AG10803 (cell line): ENCODE measurements at places on chromosomes 5 and 9.
A peak's percentile ranks its signal among the peaks of the same experiment; 100 is the strongest.

DNA sequence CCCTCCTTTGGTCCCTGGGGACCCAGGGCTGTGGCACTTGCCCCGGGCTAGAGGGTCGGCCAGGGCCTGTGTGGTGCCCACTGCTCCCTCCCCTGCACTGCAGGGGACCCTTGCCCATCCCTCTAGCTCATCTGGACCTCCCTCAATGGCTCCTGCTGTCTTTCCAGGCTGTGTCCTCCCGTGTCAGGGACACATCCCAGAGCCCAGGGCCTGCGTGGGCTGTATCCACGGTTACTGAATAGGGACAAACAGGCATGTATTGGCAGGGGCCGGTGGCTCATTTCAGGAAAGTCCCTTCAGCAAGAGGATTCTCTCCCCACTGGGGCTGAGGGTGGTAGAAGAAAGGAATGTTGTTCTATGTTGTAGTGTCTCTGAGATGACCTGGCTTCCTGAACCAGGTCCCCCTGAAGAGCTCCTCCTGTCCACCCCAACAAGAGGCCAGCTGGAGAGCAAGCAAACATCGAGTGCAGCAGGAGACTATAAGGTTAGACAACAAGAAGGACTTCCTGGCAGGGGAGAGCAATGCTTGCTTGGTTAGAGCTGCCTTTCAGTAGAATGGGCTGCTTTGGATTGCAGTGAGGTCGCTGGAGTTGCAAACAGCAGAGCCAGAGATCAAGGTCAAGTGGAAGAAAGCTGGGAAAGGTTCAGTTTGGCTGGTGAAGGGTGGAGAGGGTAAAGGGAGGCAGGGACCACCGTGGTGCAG is 1.0 kb upstream of the CRB2 start:
- DNase-seq = no peak

GRCh38 chr5:55104036-55104772 is 1.8 kb downstream of the GZMA start:
- peak; percentile 51 for DNase-seq

- no peak for DNase-seq
Observed at GRCh38 chr9:113488071-113488470, 24.5 kb downstream of the RGS3 start.

DNA sequence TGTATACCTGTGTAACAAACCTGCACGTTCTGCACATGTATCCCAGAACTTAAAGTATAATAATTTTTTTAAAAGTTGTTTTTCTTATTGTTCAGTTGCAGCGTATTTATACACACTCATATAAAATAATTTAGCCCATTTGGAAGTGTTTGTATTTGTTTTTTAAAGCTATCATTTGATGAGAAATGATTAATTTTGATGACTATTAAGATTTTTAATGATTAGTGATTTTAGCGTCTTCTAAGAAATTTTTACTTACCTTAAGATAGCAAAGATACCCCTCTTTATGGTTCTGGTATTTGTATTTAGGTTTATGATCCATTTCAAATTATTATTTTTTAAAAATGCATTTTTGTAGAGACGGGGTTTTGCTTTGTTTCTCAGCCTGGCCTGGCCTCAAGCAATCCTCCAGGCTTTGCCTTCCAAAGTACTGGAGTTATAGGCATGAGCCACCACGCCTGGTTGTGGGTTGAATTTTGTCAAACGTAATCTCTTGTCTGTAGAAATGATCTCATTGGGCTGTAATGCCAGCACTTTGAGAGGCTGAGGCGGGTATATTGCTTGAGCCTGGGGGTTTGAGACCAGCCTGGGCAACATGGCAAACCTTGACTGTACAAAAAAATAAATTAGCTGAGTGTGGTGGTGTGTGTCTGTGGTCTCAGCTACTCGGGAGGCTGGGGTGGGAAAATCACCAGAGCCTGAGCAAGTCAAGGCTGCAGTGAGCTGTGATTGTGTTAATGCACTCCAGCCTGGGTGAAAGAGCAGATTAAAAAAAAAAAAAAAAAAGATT is 26.9 kb downstream of the CSNK1G3 start:
- DNase-seq = peak; percentile 33

- no peak for DNase-seq
Observed at GRCh38 chr5:133865113-133865512, 103.3 kb downstream of the C5orf15 start.

DNA sequence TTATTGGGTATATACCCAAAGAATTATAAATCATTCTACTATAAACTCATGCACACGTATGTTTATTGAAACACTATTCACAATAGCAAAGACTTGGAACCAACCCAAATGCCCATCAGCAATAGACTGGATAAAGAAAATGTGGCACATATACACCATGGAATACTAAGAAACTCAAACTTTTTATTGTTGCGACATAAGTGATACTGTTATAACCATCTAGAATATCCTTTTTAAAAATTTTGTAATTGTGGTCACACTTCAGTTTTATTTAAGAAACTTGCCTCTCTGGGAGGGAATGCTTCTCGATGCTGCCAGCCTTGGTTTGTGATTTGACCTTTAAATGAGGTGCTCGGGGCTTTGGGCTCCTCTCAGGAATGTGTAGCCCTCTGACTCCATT is 200.9 kb upstream of the OTULINL start:
- no peak for DNase-seq

- no peak for DNase-seq
Observed at GRCh38 chr9:121990600-121991306, 102.4 kb downstream of the TTLL11 start.

GRCh38 chr9:88826181-88826580 is 165.1 kb upstream of the S1PR3 start:
- DNase-seq = peak; percentile 53

DNA sequence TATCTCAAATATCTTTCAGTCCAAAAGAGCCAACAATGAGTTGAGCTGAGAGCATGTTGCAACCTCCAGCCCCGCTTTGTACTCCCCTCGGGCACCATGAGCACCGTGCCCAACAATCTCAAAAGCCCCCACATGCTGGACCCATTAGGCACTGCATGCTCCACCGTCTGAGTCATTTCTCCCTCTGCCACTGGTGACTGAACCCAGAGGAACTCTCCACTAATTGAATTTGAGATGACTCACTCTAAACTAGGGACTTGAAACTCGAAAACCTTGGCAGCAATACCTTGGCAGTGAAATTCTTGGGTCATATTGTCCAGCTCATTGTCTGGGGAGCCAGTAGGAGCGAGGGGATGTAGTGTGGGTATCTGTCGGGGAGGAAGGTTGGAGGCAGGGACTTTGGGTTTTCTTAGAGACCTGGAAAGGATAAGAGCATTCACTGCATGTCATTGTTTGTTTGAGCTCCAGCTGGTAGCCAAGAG is 49.9 kb upstream of the SLIT3 start:
- peak; percentile 100 for DNase-seq

DNA sequence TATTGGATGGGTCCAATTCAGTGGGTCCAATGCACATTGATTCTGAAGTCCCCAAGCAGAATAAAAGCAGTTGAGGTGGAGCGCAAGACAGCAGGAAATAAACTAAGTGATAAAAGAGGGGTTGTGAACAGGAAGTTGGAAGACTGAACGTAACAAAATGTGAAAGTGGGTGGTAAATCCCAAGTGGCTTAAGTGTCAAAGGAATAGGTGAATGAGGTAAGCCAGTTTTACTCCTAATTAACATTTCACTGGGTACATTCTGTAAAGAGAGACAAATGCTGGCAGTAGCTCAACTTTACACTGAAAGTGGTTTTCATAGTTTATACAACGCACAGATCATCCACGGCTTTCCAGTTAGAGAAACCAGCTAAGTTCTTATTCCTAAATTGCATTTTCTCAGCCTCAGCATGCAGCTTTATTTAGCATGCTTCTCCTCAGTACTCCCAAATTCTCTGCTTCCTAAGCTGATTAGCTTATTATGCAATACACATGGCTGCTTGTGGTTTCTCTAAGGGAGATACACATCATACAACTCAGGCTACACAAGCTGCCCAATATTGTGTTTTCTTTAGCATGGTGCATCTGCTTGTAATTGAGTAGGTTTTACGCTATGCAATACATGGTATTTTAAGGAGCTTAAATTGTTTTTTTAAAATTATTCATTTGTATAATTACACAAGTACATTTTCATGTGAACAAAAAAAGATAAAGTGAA is 34.2 kb upstream of the HSD17B4 start:
- peak; percentile 81 for DNase-seq

DNA sequence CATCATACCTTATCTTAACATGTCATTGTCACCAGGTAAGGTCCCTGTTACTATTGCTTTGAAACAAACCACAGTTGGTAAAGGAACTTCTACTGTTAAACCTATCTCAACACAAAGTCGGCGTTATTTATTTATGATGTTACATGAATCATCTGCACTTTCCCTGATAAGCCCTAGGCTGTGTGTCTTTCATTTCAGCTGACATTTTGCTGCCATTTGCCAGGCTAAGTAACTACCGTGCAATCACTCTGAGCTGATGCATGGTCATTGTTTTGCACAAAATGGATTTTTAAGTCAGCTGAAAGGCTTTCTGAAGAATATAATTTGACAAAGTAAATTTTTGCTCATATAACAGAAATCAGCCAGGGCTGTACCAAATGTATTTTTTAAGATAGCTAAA is 546.5 kb downstream of the ZNF608 start:
- no peak for DNase-seq

DNA sequence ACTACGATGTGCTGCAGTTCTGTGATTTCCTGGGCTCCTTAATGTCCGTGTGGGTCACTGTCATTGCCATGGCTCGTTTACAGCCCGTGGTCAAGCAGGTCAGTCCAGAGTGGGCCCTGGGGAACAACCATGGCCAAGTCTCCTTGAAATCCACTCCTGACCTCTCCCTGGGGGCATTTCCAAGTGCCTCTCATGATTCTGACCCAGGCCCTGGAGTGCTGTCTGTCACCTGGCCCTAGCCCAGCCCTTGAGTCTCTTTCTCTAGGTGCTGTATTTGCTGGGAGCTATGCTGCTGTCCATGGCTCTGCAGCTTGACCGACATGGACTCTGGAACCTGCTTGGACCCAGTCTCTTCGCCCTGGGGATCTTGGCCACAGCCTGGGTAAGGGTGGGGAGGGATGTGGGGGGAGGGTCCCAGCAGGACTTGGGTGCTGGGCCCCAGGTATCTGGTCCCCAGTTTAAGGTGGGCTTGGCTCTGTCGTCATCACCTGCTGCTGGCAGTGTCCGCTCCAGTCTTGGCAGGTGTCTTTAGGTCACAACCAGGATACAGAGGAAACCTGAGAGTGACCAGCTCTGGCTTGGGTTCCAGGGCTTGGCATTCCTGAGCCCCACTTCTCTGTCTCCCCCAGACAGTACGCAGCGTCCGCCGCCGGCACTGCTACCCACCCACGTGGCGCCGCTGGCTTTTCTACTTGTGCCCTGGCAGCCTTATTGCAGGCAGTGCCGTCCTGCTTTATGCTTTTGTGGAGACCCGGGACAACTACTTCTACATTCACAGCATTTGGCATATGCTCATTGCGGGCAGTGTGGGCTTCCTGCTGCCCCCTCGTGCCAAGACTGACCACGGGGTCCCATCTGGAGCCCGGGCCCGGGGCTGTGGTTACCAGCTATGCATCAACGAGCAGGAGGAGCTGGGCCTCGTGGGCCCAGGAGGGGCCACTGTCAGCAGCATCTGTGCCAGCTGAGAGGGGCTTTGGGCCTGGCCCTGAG is 17.0 kb downstream of the OR13J1 start:
- DNase-seq = no peak

DNA sequence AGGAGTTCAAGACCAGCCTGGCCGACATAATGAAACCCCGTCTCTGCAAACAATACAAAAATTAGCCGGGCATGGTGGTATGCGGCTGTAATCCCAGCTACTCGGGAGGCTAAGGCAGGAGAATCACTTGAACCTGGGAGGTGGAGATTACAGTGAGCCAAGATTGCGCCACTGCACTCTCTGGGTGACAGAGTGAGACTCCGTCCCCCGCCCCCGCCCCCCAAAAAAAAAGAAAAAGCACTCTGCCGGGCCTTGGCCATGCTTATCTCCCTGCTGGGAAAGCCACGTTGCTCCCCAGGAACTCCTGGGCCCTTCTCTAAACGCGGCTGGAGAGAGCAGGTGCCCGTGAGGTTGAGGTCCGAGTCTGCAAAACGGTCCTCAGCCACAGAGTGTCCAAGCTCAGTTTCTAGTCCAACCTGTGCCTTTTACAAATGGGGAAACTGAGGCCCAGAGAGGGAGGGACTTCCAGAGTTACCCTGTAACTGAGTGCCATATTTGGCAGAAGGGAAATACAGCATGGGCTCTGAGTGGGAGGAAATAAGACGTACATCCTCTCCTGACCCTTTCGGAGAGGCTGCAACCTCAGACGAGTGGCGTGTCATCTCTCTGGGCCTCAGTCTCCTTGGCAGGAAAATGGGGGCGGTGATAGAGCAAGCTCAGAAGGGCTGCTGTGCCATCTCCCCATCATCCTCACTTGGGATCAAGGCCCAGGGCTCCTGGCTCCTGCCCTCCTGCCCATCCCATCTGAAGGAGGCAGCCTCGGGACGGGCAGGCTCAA is 6.6 kb upstream of the PHYHD1 start:
- no peak for DNase-seq

DNA sequence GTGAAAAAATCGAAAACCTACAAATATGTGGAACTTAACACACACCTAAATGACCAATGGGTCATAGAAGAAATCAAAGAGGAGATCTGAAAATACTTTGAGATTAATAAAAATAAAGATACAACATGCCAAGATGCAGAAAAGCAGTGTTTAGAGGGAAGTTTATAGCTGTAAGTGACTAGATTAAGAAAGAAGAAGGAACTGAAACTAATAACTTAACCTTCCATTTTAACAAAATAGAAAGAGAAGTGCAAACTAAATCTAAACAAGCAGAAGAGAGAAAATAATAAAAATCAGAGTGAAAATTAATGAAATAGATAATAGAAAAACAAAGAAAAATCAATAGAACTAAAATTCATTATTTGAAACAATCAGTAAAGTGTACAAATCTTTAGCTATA is 103.0 kb upstream of the MAMDC2 start:
- no peak for DNase-seq

GRCh38 chr5:125236981-125237380 is 490.5 kb upstream of the ZNF608 start:
- no peak for DNase-seq

- DNase-seq = no peak
Observed at GRCh38 chr5:135467871-135468485, 15.8 kb upstream of the TIFAB start.

DNA sequence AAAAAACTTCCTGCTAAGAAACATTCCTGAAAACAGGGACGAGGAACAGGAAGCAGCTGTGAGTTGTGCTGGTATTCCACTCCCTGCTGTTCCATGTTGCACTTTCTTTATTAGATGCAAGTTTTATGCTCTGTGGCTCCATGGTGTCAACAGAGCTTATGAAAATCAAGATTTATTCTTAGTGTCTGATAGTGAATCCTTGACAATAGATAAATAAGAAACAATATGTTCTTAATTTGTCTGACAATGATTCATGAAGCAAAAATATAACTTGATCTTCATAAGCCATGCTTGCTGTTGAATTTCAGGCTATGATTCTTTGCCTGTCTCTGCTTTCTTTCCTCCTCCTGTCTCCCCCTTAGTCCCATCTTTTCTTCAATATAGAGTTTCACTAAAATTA is 119.6 kb downstream of the DROSHA start:
- DNase-seq = peak; percentile 54

GRCh38 chr9:34675048-34675714 is 12.7 kb upstream of the CCL27 start:
- peak; percentile 67 for DNase-seq
